B cell (primary cell): ENCODE measurements at places on chromosomes 11 and 22. TPM values are rescaled to one million over a fixed set of nuclear protein-coding genes. Genes with fewer than 3 reads are reported as not detected.

The KCNJ5 gene
- total RNA-seq: not detected in 2 replicates

- no peak for DNase-seq
Observed at GRCh38 chr11:28400331-28401100, 292.3 kb downstream of the METTL15 start.

DNA sequence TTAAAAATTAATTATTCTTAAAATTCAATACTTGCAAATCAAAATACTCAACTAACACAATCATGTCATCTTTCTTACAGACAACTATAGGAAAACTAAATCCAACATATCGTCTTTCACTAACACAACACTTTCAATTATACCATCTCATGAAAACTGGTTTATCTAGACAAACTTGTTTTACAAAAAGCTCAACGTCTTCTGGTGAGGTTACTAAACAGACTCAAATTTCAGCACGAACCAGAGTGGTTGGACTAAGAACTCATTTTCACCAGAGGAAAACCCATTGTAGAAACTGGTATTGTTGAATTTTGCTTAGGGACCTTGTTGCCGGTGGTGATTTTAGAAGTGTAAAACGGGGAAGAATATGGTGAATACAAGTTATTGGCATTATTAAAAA is 52.2 kb downstream of the NUP98 start:
- DNase-seq: no peak

The CBLIF gene
- total RNA-seq: not detected in 2 replicates

The PRG3 gene
- not detected in 2 replicates for total RNA-seq

DNA sequence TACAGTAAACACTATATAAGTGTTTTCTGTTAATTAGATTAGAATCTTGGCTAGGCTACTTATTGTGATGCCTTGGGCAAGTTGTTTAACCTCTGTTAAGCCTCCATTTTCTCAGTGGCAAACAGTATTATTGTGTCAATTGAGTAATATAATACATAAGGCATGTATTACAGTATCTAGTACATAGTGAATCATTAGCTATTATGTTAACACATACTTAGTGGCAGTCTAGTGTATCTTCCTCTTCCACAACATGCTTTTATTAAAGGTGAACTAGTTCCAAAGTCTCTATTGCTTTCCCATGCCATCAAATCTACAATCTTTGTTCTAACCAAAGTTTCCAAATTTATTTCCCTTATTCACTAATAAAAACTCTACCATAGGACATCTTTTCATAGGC is 200.9 kb downstream of the SOX6 start:
- DNase-seq: no peak

DNA sequence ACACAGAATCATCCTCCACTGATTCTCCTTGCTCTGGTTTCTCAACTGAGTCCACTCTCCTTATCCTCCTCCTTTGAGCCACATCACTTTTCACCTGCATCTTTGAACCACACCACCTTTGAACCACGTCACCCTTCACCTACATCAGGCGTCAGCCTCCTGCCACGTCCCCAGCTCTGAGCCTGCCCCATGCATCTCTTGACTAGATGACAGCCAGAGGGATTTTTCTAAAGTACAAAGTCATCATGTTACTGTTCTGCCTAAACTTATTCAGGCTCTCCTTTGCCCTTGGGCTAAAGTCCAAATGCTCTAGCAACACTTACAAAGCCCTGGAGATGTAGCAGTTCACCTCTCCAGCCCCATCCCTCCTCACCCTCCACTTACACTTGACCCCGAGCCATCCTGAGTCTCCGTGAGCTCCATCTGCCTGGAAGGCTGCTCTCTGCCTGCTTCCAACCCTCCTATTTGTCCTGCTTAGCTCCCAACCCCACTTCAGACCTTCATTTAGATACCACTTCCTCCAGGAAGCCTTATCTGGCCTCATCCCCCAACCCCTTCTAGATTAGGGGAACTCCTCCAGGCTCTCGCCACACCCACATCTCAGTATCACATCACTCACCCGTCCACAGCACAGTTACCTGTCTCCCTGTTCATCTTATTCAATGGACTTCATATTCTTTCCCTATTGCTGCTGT is 3.7 kb upstream of the MS4A10 start:
- DNase-seq: no peak
